ENCODE measurements at places on chromosomes 5 and 9.

DNA sequence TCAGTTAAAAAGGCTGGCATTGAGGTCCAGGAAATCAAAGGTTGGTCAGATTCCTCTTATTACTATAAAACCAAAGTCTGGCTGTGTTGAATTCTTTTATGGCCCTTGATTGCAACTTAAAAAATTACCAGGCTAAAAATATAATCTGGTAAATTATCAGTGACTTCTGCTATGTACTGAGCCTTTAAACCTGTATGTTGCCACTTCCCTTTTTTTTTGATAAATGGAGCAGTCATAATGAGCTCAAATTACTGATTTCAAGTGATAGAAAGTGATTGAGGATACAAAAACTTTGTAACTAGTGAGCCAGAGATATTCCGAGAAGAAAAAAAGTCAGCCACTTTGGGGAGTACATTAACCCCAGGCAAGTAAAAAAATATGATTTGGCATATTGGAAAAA, 100.1 kb downstream of the GIN1 start:
- DNase-seq = no peak

GRCh38 chr9:103997856-103998370, 96.2 kb upstream of the SMC2 start:
- no peak for DNase-seq

- DNase-seq = no peak
Measured at GRCh38 chr5:62322484-62322883, 16.5 kb downstream of the KIF2A start.

DNA sequence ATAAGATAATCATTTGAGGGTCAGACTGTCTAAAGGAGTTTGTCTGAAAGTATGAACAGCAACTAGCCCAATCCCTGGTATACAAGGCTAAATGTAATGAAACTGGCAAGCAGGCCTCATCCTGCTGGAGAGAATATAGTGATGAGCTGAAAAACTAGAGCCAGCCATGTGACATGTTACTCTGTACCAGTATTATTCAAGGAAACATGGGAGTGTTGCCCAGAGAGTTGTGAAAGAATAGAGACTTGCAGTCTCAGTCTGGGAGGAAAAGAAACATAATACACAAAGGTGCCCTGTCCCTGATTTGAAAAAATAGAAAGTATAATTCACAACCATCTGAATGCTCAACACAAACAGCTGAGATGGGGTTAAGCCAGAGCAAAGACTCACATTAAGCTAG, 37.9 kb upstream of the HTR1A start:
- no peak for DNase-seq

DNA sequence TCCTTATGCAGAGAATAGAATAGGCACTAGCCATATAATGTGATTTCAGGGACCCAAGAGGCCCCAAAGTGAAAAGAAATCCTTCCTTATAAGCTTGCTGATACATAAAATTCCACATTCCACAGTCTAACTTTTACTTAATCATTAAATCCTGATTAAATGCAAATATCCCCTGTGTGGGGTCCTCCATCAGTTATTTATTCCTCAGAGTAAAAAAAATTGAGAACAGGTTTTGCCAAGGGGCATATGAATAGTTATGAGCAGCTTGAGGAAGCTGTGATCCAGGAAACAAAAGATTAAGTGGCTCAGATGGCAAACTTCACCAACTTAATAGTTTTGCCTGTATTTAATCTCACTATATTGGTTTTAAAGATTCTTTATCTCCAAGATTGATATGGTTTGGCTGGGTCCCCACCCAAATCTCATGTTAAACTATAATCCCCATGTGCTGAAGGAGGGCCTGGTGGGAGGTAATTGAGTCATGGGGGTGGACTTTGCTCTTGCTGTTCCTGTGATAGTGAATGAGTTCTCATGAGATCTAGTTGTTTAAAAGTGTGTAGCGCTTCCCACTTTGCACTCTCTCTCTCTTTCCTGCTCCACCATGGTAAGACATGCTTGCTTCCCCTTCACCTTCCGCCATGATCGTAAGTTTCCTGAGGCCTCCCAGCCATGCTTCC, 324.9 kb downstream of the NPR3 start:
- no peak for DNase-seq

- no peak for DNase-seq
Measured at GRCh38 chr9:125378778-125379177, 117.2 kb downstream of the GAPVD1 start.

Data from effector CD4-positive, alpha-beta T cell (primary cell).